ENCODE measurements at places on chromosomes 4 and X.
A peak's percentile ranks its signal among the peaks of the same experiment; 100 is the strongest.

- DNase-seq = no peak
Observed at GRCh38 chr4:183589461-183590099, 69.4 kb downstream of the RWDD4 start.

DNA sequence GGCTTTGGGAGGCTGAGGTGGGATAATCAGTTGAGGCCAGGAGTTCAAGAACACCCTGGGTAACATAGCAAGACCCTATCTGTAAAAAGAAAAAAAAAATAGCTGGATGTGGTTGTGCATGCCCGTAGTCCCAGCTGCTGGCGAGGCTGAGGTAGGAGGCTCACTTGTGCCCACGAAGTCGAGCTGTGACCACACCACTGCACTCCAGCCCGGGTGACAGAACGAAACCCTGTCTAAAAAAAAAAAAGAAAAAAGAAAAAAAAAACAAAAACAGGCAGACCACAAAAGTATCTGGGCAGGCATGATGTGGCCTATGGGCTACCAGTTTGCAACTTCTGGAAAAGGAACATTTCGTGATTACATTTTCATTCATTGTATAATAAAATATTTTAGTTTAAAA lies 38.1 kb upstream of the RASGEF1B start:
- DNase-seq = no peak

GRCh38 chr4:157271166-157271869 lies 50.8 kb downstream of the GRIA2 start:
- DNase-seq = no peak

GRCh38 chr4:61763682-61764081 lies 563.6 kb downstream of the ADGRL3 start:
- DNase-seq = no peak

- no peak for DNase-seq
Observed at GRCh38 chrX:31969714-31970113, 897.9 kb upstream of the FTHL17 start.

DNA sequence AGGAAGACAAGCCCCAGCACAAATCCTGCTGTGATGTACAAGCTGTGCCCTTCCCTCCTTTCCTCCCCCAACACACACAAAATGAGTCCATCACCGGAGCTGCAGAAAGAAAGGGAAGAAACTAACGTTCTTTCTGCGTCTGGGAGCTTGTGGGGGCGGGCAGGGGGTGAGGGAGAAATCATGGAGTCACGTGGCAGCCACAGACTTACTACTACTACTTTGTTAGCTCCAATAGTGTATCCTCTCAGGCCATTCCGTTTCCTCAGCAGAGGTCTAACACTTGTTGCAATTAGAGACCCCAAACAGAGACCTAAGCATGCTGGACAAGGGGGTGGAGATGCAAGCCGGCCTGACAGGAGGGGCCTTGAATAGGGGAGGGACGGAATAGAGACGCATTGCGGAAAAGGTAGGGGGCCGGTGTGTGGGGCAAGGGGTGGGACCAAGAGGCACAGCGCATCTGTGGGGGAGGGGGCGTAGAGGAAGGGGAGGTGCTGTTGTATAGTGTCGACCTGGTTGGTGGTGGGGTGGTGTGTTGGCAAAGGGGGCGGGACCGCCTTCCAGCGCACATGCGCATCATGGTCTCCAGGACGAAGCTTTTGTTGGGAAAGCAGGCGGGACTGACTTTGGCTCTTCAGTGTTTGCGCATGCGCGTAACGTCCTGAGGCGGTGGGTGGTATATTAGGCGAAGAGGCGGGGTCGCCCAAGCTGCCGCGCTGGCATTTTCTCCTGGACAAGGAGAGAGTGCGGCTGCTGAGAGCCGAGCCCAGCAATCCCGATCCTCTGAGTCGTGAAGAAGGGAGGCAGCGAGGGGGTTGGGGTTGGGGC lies at the start of gene MAGED1:
Gene MAGED1 (plus strand): TSS at position 703 of the 825 bp plus-strand sequence. CDS start 682 bp downstream, outside the sequence.
- DNase-seq = peak; percentile 92

DNA sequence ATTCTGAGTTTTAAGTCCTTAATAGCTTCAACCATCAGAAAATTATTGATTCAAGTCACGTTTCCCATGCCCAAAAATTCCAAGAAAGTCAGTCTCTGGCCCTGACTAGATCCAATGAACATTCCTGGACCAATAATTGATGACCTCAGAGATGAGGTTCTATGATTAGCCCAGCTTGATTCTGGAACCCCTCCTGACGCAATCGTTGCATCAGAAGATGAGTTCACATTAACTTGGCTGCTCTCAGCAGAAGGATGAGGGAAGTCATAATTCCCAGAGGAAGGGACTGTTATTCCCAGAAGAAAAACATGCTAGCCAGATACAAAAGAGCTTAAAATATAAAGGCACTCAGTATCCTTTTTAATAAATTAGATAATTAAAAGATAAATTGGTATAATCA lies 34.3 kb upstream of the CPEB2 start:
- no peak for DNase-seq

DNA sequence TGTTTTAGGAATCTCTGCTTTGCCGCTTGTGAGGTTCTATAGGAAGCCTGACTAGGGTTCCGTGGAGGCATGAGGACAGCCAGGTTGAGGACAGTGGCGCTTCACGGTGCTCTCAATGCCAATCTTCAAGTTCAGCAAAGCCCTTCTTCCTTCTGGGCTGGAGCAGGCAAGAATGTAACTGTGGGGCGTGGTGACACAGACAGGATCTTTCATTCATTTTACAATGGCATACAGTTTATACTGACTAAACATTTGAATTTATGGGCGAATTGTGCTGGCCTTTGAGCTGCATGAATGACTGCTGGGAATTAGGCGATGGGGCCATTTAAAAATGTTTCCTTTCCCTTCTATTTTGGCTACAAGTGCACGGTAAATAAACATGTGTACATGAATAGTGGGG lies 2.9 kb upstream of the NHS start:
- DNase-seq = no peak

DNA sequence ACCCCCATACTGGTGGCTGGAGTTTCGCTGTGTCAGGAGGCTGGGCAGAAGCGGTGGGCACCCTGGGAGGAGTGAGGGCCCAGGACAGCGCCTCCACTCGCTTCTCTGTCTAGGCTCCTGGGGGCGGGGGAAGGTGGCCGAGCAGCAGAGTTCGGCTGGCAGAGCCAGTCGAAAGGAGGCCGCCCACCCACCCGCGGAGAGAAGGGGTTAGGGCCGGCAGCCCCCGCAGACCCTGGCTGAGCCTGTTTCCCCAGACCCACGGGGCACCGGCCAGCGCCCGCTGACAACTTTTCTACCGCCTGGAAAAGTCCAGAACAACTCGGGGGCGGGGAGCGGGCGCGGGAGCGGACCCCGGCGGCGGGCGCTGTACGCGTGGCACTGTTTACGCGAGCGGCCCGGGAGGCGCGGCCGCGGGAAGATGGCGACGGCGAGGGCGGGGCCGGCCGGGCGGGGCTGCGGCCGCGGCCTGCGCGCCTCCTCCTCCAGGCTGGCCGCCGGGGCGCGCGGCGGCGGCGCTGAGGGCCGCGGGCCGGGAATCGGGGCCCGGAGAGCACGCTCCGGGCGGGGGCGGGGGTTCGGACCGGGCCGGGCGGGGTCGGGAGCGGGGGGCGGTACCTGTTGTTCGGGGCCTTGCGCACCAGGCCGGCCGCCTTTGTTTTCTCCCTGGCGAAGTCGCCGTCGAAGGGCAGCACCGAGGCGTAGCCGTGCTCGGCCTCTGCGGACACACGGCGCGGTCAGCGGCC lies 628 bp downstream of the MXD4 start:
- no peak for DNase-seq

DNA sequence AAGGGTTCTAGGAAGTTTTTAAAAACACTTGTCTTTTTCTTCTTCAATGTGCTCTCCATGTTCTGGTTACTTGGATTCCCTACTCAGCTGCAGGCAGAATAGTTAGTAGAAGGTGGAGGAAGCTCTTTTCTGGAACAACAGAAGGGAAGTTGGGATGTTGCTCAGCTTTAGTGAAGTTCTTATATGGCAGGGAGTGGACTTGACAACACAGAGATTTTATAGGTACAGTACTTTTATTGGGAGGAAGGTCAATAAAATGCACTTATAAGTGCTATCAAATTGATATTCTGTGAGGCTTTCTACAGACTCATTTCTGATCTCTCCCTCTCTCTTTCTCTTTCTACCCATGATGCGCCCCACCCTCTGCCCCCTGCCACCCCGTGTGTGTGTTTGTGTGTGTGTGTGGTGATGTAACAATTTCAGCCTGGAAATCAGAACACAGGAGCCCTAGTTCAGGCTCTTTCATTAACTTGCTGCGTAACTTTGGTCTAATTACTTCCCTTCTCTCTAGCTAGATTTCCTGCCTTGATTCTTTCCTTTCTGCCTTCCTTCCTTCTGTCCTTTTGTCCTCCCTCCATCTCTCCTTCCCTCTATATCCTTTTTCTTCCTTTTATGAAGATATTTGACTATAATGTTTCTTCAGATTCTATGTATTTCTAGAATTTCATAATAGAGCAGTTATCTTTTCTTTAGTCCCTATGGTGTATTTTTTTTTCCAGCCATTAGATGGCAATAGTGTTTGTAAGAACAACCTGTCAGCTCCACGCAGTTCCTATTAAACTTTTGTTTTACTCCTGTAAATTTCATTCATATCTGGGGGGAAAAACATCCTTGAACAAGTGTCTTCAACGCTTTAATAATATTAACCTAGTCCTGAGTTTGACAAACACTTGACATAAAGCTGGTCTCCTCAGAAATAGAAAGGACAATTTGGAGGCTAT lies 37.1 kb downstream of the HEPH start:
- no peak for DNase-seq

DNA sequence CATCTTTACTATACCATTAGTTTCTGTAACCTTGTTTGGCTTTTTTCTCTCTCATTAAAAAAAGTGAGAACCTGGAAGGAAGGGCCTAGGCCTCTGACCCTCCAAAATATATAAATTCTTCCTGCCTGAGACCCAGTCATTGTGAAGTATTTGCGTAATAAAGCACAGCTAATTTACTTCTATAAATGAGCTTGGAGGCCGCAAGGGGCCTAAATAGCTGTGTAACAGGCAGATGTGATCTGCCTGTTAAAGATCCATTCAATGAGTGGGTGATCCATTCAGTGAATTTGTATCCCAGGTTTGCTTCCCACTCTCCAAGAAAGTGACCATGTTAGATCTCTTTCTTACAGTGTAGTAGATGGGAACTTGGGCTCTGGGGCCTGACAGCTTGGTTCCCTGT lies 595 bp upstream of the PYURF start:
- no peak for DNase-seq

DNA sequence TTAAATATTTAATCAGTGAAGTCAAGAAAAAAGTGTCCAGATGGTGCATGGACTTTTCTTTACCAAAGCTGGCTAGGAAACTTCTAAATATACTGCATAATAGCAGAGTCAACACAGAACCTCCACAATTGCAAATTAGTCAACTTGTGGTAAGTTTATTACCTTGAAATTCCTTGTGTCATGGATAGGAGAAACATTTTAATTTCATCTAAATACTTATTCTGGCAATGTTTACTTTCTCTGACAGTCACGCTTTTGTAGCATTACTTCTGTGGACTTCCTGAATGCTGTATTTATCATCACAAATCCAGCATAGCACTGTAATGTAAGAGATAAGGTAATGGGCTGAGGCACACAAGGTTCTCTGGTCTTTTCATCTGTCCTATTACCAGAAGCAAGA lies 2266.1 kb downstream of the PCDH7 start:
- DNase-seq = no peak

- DNase-seq = no peak
Observed at GRCh38 chrX:6574762-6575161, 39.8 kb upstream of the VCX3A start.

- no peak for DNase-seq
Observed at GRCh38 chr4:182261651-182262223, 18.5 kb downstream of the TENM3 start.

DNA sequence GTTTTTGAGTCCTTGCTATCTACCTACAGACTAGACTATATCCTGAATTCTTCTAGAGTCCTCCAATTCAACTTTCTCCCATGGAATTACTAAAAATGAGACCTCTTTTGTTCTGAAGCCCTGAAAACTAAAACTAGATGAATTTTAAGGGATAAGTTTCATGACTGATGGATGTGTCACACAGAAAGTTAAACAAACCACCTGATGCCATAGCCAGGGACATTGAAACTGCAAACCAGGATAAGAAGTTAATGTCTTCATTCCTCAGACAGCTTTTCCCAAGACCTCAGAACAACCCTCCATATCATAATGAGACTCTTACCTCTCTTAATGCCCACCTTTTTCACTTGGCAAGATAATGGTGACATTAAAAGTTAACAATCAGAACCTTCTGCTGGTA lies 81.5 kb upstream of the PTPN13 start:
- no peak for DNase-seq

Measured in brain pericyte (primary cell).